ENCODE measurements at places on chromosomes 12 and 14. TPM values are rescaled to one million over a fixed set of nuclear protein-coding genes. Genes with fewer than 3 reads are reported as not detected.

GRCh38 chr12:32264961-32265360 lies 134.4 kb upstream of the FGD4 start:
- no peak overlapping the region for H3K27ac ChIP-seq
- H3K27me3 ChIP-seq = no peaks in the 10 kb centered on the region
- no peak for DNase-seq

- H3K4me3 ChIP-seq = no peak overlapping the region
- no peak for DNase-seq
- H3K4me1 ChIP-seq = no peaks in the 10 kb centered on the region
- no peaks in the 10 kb centered on the region for H3K27me3 ChIP-seq
- no peak overlapping the region for H3K27ac ChIP-seq
These were observed 399.0 kb downstream of the NAV3 start for GRCh38 chr12:78229591-78230101.

DNA sequence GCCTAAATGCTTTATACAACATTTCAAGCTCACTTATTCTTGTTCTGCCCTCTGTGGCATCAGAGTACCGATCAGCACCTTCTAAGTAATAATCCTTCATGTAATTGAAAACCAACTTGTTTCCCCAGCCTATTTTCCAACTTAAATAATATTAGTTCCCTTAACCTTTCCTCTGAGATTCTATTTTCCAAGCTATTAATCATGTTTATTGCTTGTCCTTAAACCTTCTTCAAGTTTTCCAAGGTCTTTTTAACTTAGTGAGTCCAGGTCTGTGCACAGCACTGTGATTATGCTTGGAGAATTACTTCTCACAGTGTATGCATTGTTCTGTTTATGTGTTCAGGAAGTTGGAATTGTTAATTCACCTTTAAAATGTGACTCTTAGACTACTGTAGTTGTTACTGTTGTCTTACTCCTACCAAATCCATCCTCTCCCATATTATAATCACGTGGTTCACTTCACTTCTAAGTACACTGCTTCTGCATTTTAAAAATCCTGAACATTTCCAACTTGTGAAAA lies 1039.3 kb upstream of the FOXG1 start:
- no peaks in the 10 kb centered on the region for H3K36me3 ChIP-seq
- H3K27me3 ChIP-seq = no peaks in the 10 kb centered on the region
- no peaks in the 10 kb centered on the region for H3K4me1 ChIP-seq
- DNase-seq = no peak
- no peak overlapping the region for H3K4me3 ChIP-seq

DNA sequence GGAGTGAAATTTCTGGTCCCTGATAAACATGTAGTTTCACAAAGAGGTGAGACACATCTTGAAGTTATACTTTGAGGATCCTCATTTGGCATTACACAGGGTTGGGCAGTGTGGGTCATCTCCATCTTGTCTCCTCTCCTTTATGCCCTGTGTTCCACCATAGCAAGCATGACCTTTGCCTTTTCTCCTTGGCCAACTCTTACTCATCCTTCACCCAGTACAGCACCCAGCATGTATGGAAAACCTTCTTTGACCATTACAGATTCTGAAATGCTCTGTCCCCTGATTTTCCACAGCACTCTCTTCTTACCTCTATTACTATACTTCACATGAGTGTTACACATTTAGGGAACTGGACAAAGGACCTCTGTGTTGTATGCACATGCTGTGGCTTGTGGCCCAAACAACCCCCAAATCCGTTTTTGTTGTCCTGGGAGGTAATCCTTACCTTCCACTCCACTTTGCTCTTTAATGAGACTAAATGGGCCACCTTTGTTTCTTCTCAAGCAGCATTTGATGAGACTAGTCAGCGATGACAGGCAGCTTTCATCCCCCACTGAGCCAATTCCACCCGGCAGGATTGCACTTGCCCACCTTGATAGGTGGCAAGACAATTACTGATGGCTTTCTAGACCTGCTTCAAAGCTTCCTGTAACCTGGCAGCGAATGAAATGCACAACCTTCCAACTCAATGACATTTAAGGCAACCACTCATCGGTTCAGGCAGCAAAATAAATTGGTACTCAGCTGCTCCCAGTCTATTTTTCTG lies 163.5 kb downstream of the MON2 start:
- no peak overlapping the region for H3K4me3 ChIP-seq
- peaks cover 20% of the 10 kb centered on the region for H3K4me1 ChIP-seq
- no peak overlapping the region for H3K27ac ChIP-seq
- DNase-seq = peak; percentile 79
- H3K27me3 ChIP-seq = no peaks in the 10 kb centered on the region
- no peaks in the 10 kb centered on the region for H3K36me3 ChIP-seq

DNA sequence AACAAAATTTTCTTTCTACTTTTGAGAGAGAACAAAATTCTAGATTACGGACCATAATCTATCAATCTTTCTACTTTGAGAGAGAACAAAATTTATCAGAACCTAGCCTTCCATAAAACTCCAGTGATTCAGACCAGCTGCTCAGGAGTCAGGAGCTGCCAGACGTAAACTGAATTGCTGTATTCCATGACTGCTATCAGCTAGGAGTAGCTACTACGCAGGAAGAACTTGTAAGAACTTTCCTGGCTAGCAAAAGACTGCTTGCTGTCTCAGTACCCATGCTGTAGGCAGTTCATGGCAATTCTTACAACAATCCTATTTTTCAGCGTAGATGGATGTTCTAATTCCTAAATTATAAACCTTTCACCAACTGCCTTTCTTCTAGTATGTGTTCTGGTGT lies 73.3 kb downstream of the MED13L start:
- H3K4me1 ChIP-seq = peaks cover 16% of the 10 kb centered on the region
- no peaks in the 10 kb centered on the region for H3K36me3 ChIP-seq
- no peak overlapping the region for H3K27ac ChIP-seq
- no peaks in the 10 kb centered on the region for H3K27me3 ChIP-seq
- DNase-seq = no peak
- H3K4me3 ChIP-seq = no peak overlapping the region

- H3K27me3 ChIP-seq = no peaks in the 10 kb centered on the region
- no peak for DNase-seq
- peak overlapping the region; percentile 88 for H3K27ac ChIP-seq
- H3K4me3 ChIP-seq = peak overlapping the region; percentile 76
These were observed 1.1 kb downstream of the MLXIP start for GRCh38 chr12:122079532-122080081.

DNA sequence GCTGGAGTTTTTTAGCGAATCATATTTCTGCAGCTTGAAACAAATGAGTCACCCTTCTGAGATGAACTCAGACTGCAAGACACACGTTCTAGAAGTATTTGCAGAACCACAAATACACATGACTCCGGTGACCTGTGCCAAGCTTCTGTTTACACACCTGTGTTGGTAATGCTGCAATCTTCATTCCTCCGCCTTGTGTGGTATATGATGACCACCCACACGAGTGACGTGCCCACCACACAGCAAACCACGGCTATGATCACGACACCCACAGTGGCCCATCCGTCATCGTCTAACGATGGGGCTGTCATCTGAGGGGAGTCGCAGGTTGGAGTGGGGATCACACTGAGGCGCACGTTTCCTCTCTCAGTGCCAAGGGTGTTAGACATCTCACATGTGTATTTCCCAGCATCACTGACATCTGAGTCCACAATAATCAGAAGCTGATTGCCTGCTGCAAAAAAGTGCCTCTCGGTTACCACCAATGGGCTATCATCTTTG lies 43.0 kb downstream of the LRIG3 start:
- H3K36me3 ChIP-seq = peaks cover 96% of the 10 kb centered on the region
- no peaks in the 10 kb centered on the region for H3K27me3 ChIP-seq
- no peak overlapping the region for H3K27ac ChIP-seq
- H3K4me3 ChIP-seq = no peak overlapping the region
- peaks cover 10% of the 10 kb centered on the region for H3K4me1 ChIP-seq
- no peak for DNase-seq

GRCh38 chr14:102893452-102893851 lies 29.0 kb upstream of the AMN start:
- H3K27me3 ChIP-seq = no peaks in the 10 kb centered on the region
- peaks cover 43% of the 10 kb centered on the region for H3K36me3 ChIP-seq
- peaks cover 22% of the 10 kb centered on the region for H3K4me1 ChIP-seq
- no peak for DNase-seq

DNA sequence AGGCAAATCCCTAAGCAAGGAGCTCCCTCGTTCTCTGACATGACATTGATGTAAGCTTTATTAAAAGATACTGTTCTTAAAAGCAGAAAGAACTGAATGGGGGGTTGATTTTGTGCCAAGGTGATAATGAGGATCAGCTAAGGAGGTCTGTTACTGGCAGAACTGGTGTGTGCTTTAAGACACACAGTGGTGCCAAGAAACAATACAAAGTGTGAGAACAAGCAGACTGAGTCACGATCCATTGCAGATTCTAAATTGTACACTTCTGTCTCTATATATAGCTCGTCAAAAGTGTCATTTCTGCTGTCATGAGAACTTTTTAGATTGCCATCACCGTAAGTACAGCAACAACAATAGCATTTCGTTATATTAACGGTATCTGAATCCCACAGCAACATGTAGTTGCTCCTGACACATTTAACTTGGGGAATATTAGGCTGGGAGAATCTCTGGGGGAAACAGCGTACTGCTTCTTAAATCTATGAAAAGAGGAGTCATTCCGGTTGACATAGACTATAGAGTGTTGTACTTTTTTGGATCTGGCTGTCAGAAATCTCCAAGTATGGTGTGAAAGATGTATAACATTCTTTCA lies 151.3 kb upstream of the PRKD1 start:
- H3K4me1 ChIP-seq = no peaks in the 10 kb centered on the region
- no peak overlapping the region for H3K27ac ChIP-seq
- no peaks in the 10 kb centered on the region for H3K36me3 ChIP-seq

DNA sequence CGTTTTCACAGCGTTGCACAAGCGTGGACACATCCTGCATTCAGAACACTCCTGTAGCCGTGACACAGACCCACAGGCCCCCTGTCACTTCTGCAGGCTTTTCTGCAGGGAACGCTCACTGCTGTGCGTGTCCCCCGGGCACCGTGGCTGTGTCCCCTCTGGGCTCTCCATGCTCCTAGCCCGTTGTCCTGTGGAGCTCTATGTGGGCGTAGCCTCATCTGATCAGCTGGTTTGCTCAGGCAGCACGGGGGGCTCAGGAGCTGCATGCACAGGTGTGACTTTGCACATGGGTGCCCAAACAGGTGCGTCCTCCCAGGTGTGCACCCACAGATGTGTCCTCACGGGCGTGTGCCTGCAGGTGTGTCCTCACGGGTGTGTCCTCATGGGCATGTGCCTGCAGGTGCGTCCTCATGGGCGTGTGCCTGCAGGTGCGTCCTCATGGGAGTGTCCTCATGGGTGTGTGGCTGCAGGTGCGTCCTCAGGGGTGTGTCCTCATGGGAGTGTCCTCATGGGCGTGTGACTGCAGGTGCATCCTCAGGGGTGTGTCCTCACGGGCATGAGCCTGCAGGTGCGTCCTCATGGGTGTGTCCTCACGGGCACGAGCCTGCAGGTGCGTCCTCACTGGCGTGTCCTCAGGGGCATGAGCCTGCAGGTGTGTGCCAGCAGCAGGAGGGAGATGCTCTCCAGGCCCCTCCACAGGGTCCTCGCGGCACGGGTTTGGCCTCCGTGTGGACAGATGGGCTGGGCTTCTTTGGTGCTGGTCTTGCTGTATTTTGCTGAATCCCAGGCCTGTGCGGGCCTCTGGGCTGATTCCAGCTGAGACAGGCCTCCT lies 17.5 kb downstream of the MTA1 start:
- H3K4me1 ChIP-seq = peaks cover 16% of the 10 kb centered on the region
- no peak overlapping the region for H3K27ac ChIP-seq
- DNase-seq = no peak

- H3K27me3 ChIP-seq = no peaks in the 10 kb centered on the region
- H3K4me3 ChIP-seq = no peak overlapping the region
- H3K27ac ChIP-seq = no peak overlapping the region
- no peaks in the 10 kb centered on the region for H3K36me3 ChIP-seq
- peaks cover 20% of the 10 kb centered on the region for H3K4me1 ChIP-seq
These were observed 94.1 kb downstream of the SLC8A3 start for GRCh38 chr14:70094631-70095030.

DNA sequence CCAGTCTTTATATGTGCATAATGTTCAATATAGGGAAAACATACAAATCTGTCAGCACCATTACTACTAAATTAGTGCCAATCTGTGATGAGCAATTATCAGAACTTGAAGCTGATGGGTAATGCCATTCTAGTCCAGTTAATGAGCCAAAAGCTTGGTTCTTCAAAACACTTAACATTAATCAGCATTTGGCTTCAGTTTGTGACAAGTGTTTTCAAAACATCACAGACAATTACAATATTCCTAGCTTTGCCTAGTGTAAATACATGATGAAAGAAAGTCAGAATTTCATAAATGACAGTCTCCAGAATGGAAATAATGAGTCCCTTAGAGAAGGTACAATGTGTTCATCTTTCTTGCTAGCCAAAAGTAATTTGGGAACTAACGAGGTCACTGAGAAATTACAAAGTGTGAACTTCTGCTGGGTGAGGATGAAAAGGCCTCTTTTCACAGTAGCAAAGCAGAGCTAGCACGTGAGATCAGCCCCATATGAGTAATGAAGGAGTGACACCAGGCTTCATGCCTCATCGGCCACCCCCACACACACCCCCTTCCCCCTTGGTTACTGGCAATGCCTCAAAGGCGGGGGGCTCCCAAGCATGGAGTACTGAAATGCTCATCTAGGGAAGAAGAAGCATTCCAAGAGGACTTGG lies 180.6 kb upstream of the EEA1 start:
- no peaks in the 10 kb centered on the region for H3K27me3 ChIP-seq
- no peaks in the 10 kb centered on the region for H3K36me3 ChIP-seq
- peaks cover 75% of the 10 kb centered on the region for H3K4me1 ChIP-seq
- no peak for DNase-seq
- no peak overlapping the region for H3K4me3 ChIP-seq
- H3K27ac ChIP-seq = peak overlapping the region; percentile 54

DNA sequence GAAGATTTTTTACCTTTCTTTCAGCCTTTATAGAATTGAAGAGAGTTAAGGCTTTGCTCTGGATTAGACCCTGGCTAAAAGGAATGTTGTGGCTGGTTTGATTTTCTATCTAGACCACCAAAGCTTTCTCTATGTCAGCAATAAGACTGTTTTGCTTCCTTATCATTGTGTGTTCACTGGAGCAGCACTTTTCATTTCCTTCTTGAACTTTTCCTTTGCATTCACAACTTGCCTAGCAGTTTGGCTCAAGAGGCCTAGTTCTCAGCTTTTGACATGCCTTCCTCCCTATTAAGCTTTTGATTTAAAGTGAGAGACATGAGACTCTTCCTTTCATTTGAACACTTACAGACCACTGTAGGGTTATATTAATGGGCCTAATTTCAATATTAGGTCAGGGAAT lies 64.1 kb upstream of the USP15 start:
- H3K36me3 ChIP-seq = no peaks in the 10 kb centered on the region
- H3K4me3 ChIP-seq = no peak overlapping the region
- no peak overlapping the region for H3K27ac ChIP-seq
- peaks cover 5% of the 10 kb centered on the region for H3K27me3 ChIP-seq

GRCh38 chr14:54252072-54252730 lies 144.6 kb upstream of the CDKN3 start:
- H3K36me3 ChIP-seq = no peaks in the 10 kb centered on the region
- H3K27ac ChIP-seq = no peak overlapping the region
- H3K27me3 ChIP-seq = no peaks in the 10 kb centered on the region
- DNase-seq = no peak
- H3K4me1 ChIP-seq = no peaks in the 10 kb centered on the region
- no peak overlapping the region for H3K4me3 ChIP-seq

Gene RIPK3
- 5.8 TPM for total RNA-seq

Gene ETV6
- total RNA-seq = 27.8 TPM

Gene TMEM229B
- total RNA-seq = 4.0 TPM

Gene TMEM132C
- total RNA-seq = 2.9 TPM

Gene HOXC11
- not detected for total RNA-seq

Gene MMP14
- 107 TPM for total RNA-seq
